ENCODE measurements at places on chromosomes 1 and 21. TPM values are rescaled to one million over a fixed set of nuclear protein-coding genes. Genes with fewer than 3 reads are reported as not detected.

VASH2 gene
- total RNA-seq = 15.8 TPM

KLHDC9 gene
- total RNA-seq = 14.7 TPM

RAB25 gene
- total RNA-seq = 93.8 TPM

ACOT11 gene
- 2.2 TPM for total RNA-seq

SLC50A1 gene
- 33.3 TPM for total RNA-seq

LRRC8C gene
- total RNA-seq = 3.2 TPM

Data from progenitor cell of endocrine pancreas (in vitro differentiated cells).